ENCODE measurements at places on chromosomes 7 and 10. TPM values are rescaled to one million over a fixed set of nuclear protein-coding genes. Genes with fewer than 3 reads are reported as not detected.

Gene LRMDA
- 4.3 TPM for total RNA-seq

Gene CRHR2
- not detected for total RNA-seq

Gene AASS
- 0.08 TPM for total RNA-seq

Gene ATAD1
- total RNA-seq = 38.9 TPM

Gene CD36
- 0.07 TPM for total RNA-seq

Gene TAS2R41
- not detected for total RNA-seq

Gene DDC
- 1.9 TPM for total RNA-seq

Gene PPA1
- total RNA-seq = 187 TPM

Gene STEAP1
- 16.0 TPM for total RNA-seq

Gene ARID5B
- total RNA-seq = 1.7 TPM

Gene POU6F2
- not detected for total RNA-seq

Gene ARHGAP22
- 3.7 TPM for total RNA-seq

Gene DNAJB6
- total RNA-seq = 101 TPM

Gene OR2A5
- total RNA-seq = not detected

Gene CHAT
- not detected for total RNA-seq

Gene ADAM8
- total RNA-seq = 4.4 TPM

Gene VWDE
- total RNA-seq = 0.63 TPM

Gene SPDYE9
- total RNA-seq = not detected

Gene HK1
- 37.1 TPM for total RNA-seq

Gene KLLN
- total RNA-seq = 0.66 TPM

Gene LARP4B
- 36.7 TPM for total RNA-seq

Gene PRTFDC1
- total RNA-seq = 17.2 TPM

Gene TUBB8
- 0.12 TPM for total RNA-seq

Gene TAS2R3
- total RNA-seq = not detected

Gene JCAD
- total RNA-seq = 8.2 TPM

Gene AGBL3
- total RNA-seq = 1.1 TPM

Gene HOXA10
- total RNA-seq = 6.8 TPM

Gene LGI1
- total RNA-seq = not detected

Gene NAT16
- total RNA-seq = 0.10 TPM

Gene FRAT2
- total RNA-seq = 5.7 TPM

Gene HSPA14
- total RNA-seq = 41.7 TPM

Gene ZNF735
- not detected for total RNA-seq

Gene PDIA4
- 179 TPM for total RNA-seq

Gene PIP
- 0.18 TPM for total RNA-seq

Gene MBL2
- not detected for total RNA-seq

Gene HIF1AN
- 19.7 TPM for total RNA-seq

Gene BMPER
- total RNA-seq = 6.2 TPM

Gene ZNF783
- total RNA-seq = 7.2 TPM

Gene LIPN
- not detected for total RNA-seq

Gene OR2A42
- total RNA-seq = not detected

Gene CALCR
- total RNA-seq = not detected

Gene SLC13A1
- total RNA-seq = not detected

Gene TMEM213
- total RNA-seq = not detected

Gene RNF32
- total RNA-seq = 1.2 TPM

Gene CYP2C18
- total RNA-seq = not detected

Gene SPOCK2
- 0.31 TPM for total RNA-seq

Gene DLX6
- not detected for total RNA-seq

Gene GSTO1
- 235 TPM for total RNA-seq

Gene ASZ1
- not detected for total RNA-seq

Gene FOXI2
- not detected for total RNA-seq

Measured in A549 treated with CORT108297 at 1 μM for 4 hours (cell line).